ENCODE measurements at places on chromosomes 11 and 22.
A peak's percentile ranks its signal among the peaks of the same experiment; 100 is the strongest.

GRCh38 chr11:85718991-85719807, 33.2 kb upstream of the CCDC89 start:
- DNase-seq: no peak

DNA sequence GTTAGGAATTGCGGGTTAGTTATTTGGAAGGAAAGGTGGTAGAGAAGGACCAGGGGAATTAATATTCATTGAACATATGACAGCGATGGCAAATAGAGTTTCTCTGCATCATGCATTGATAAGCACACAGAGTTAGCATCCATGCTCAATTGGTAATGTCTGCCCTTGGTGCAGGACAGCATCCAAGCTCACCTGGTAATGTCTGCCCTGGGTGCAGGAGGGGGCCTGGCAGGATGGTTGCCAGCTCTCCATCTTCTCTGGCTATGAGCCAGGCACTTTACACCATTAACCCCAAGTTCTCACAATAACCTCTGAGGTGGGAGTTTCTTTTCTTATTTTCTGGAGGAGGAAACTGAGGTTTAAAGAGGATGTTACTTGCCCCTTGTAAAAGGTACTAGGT, 50.4 kb upstream of the RBFOX2 start:
- DNase-seq: no peak

DNA sequence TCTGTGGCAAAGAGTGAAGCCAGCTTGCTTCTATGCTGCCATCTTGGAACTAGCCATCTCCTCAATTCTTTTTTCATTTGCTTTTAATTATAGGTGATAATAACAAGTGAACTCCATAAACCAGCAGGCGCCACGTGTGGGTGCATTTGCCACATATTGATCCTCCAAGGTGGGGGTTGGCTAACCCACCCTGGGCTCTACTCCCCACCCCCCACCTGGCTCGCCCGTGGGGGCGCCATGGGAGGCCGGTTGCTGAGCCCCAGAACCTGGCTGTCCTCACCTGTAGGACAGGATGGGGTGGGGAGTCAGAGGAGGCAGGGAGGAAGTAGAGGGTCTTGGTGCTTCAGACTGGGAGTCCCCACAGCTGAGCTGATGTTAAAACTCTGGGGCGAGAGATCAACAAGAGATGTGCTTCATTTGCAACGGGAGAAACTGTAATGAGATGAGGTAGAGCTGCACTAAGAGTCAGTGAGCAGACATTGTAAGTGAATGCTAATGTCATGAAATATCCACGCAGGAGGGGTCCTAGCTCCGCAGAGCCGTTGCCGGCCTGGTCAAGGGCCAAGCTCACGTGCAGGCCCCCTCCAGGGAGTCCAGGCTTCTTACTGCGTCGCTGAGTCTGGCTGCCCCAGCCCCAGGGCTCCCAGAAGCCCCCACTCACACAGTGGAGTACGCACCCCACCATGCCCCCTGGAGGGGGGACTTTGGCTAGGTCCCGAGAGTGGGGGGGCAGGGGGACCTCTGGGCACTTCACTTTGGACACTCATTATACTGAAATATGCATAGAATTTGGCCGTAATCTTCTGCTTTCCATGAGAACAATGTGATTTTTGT, 59.4 kb downstream of the BRD1 start:
- no peak for DNase-seq

DNA sequence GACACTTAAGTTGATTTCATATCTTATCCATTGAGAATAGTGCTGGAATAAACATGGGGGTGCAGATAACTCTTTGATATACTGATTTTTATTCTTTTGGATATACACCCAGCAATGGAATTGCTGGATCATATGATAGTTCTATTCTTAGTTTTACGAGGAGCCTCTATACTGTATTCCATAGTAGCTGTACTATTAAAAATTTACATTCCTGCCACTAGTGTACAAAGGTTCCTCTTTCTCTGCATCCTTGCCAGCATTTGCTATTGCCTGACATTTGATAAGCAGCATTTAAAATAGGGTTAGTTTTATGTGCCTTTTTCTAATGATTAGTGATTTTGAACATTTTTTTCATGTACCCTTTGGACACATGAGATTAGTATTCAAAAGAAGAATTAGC, 554.2 kb downstream of the JRKL start:
- no peak for DNase-seq

- no peak for DNase-seq
Measured at GRCh38 chr11:131829725-131830124, 459.3 kb downstream of the NTM start.

DNA sequence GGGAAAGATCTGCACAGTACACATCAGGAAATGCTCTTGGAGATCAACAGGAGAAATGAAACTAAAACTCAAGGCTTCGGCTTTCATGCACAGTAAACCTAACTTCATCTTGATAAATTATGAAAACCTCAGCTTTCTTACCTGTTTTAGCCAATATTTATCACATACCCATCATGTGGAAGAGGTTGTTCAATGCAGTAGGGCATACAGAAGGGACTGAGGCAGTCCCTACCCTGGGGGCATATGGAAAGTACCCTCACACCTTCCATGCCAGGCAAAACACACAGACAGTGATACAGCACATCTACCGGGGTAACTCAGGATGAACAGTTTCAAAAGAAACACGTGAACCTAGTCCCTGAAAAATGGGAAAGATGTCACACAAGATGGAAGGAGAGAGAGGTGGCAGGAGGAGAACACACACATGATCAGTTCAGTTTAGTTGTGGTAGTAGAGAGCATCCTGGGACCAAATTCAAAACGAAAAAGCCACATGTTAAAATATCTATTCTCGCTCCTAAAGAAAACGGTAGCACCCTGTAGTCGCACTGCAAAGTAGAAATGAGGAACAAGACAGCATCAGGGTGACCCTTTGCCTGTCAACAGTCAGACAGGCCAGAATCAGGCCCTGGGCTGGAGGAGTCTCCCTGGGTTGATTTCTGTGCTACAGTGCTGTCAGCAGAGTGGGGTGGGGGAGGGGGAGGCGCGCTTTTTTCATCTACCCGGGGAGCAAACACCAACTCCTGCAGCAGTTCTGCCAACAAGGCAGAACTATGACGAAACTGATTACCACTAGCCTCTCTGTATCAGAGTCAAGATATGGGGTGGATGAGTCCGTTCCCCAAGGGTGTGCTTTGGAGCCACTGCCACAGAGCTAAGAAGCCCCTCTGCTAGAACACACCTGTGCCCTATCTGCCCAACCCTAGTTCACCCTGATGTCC, 1.3 kb downstream of the HIRA start:
- DNase-seq: peak; percentile 18

DNA sequence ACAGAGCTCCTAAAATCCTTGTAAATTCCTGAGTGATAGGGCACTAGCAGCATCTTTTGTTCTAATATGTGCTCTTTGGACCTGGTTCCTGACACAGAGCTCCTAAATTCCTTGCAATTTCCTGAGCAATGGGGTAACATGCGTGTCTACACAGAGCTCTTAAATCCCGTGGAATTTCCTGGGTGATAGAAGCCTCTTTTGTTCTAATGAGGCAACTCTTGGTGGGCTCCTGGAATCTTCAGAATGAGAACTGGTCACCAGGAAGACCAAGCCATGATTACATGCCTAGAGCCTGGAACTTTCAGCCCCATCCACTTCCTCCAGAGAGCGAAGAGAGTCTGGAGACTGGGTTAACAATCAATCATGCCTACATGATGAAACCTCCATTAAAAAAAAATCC, 19.0 kb downstream of the RSF1 start:
- DNase-seq: no peak

- no peak for DNase-seq
Measured at GRCh38 chr11:27451244-27451965, 21.2 kb downstream of the LGR4 start.

Measured in activated CD4-positive, alpha-beta T cell treated with anti-CD3 and anti-CD28 coated beads, Interleukin-2, amount 50 U/mL, for 4 hours (primary cell).